ENCODE measurements at places on chromosomes 16 and 17.

DNA sequence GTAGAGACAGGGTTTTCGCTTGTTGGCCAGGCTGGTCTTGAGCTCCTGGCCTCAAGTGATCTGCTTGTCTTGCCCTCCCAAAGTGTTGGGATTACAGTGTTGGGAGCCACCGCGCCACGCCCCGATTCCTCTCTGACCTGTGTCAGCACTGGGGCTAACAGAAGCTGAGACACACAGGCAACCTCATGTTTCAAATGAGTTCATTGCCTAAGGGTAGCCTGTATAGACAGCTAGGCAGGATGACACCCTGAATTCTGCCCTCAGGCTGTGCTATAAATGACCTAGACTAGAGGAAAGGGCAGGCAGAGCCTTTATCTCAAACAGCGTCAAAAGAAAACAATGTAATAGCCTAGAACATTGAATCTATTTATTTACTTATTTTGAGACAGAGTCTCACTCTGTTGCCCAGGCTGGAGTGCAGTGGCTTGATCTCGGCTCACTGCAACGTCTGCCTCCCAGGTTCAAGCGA, 2.3 kb upstream of the CDK3 start:
- DNase-seq = no peak

DNA sequence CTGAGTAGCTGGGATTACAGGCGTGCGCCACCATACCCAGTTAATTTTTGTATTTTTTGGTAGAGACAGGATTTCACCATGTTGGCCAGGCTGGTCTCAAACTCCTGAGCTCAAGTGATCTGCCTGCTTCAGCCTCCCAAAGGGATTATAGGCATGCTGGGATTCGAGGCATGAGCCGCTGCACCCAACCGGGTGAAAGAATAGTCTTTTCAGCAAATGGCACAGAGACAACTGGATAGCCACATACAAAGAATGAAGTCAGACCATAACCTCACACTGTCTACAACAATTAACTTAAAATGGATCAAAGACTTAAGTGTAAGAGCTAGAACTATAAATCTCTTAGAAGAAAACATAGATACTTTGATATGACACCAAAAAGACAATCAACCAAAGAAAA, 67.6 kb downstream of the TBC1D16 start:
- no peak for DNase-seq

GRCh38 chr17:2050300-2051060, 4.4 kb upstream of the HIC1 start:
- peak; percentile 84 for DNase-seq

GRCh38 chr16:55179852-55180585, 144.0 kb upstream of the IRX6 start:
- no peak for DNase-seq

GRCh38 chr16:78742501-78743283, 643.2 kb downstream of the WWOX start:
- DNase-seq = no peak

- DNase-seq = peak; percentile 62
Measured at GRCh38 chr17:76383546-76384221, 725 bp upstream of the SPHK1 start.

- peak; percentile 56 for DNase-seq
Measured at GRCh38 chr16:86611525-86611855, 33.1 kb downstream of the FOXL1 start.

DNA sequence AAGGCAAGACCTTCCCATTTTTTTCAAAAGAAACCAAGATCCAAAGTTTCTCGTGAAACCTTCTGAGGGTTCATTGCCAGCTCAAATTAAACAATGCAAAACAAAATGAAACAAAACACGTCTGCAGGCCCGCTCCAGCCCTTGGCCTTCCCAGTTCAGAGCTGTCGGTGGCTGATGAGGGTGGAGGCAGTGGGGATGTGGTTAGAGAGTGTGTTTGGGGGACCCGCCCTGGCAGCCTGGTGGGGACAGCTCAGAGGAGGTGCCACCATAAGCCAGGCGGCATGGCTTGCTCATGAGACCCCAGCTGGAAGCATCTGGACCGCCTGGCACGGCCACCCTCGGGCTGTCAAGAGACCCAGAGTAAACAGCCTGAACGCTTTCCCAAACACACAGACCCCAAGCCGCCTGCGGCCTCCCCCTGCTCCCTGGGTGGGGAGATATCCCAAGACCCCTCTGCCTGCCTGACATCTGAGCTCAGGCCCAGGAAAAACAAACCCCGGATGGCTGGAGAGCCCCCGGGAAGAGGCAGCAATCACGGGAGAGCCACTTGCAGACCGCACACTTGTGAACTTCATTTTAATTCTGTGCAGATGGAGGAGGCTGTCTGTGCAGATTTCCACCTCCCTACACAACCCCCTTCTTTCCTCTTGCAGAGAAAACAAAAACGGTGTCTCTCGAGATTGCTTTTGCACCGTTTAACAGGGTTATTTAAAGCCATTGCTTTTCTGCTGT, 35.4 kb upstream of the LITAF start:
- peak; percentile 49 for DNase-seq

- no peak for DNase-seq
Measured at GRCh38 chr16:10036956-10037355, 145.3 kb downstream of the GRIN2A start.

GRCh38 chr17:8409966-8410882, 12.6 kb upstream of the RNF222 start:
- DNase-seq = peak; percentile 87

DNA sequence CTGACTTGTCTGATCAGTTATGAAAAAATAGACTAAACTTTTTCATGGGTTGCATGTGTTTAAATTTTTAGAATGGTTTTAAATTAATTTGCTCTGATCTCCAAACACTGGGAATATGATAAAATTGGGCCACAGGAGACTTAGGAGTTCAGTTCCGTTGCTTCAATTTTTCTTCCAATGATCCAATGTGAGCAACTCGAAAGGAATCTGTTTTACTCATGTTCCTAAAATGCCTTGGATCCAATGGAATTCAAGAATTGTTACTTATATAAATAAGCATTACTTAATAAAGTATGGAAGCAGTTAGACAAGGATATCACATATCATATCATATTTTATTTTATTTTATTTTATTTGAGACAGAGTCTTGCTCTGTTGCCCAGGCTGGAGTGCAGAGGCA, 56.0 kb upstream of the NACA2 start:
- DNase-seq = peak; percentile 48

- no peak for DNase-seq
Measured at GRCh38 chr16:86229866-86230656, 280.3 kb upstream of the FOXF1 start.

DNA sequence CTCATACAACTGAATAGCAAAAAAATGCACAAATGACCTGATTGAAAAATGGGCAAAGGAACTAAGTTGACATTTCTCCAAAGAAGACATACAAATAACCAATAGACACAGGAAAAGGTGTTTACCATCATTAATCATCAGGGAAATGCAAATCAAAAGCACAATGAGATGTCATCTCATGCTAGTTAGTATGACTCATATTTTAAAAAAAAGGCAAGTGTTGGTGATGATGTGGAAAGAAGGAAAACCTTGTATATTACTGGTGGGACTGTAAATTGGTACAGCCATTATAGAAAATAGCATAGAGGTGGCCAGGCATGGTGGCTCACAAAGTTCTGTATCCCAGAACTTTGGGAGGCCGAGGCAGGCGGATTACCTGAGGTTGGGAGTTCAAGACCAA, 232.5 kb upstream of the ZFHX3 start:
- DNase-seq = no peak

DNA sequence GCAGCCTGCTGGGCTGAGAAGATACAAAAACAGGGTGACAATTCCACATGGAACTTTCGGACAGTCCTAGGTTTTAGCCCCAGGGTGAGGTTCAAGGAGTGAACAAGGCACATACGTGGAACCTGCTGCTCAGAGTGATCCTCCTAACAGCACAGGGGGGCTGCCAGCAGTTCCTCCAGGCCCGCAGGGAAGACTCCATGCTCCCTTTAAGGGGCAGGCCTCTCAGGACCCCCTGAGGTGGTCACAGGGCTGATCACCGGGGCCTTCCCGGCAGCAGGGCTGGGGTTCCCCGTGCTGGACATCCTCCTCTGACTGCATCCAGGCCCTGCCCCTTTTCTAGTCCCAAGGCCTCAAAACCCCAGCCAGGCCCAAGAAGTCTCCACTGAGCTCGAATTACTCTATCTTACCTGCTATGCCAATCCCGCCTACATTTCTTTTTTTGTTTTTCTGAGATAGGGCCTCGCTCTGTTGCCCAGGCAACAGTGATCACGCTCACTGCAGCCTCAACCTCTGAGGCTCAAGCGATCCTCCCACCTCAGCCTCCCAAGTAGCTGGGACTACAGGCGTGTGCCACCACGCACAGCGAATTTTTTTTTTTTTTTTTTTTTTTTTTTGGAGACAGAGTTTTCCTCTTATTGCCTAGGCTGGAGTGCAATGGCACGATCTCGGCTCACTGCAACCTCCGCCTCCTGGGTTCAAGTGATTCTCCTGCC, 10.4 kb downstream of the CANT1 start:
- DNase-seq = no peak

DNA sequence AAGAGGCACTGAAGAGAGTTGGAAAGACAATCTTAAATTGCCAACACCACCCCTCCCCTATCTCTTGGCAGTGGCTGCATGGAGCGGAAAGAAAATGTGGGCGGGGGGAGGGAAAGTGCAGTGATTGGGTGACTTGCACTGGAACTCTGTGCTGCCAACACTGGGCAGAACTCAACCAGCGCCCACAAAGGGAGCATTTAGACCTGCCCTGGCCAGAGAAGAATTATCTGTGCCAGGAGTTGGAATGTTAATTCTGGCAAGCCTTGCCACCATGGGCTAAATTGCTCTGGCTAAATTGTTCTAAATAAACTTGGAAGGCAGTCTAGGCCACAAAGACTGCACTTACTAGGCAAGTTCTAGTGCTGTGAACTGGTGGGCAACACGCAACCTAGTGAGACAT, 6.5 kb upstream of the CCL13 start:
- DNase-seq = no peak

- DNase-seq = no peak
Measured at GRCh38 chr17:67440277-67441051, 63.4 kb downstream of the PITPNC1 start.

DNA sequence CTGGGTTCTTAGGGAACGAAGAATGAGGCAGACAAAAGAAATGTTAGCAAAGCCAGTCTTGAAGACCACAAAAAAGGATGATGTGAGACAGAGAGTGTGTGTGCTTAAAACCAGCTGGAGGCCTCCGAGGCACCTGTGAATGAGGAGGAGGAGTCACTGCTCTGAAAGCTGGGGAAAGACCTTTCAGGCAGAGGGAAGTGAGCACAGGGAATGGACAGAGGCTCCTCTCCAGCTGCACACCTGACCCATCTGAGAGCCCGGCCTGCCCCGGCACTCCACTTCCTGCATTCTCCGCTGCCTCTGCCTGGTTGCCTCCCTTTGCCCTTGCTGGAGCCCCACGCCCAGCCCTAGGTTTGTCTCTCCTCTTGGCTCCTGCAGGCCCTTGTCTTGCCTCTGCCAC, 55.2 kb upstream of the SREBF1 start:
- DNase-seq = no peak

GRCh38 chr17:27805520-27806146, 5.3 kb upstream of the NOS2 start:
- peak; percentile 90 for DNase-seq

GRCh38 chr16:1079341-1079740, 6.8 kb downstream of the SSTR5 start:
- DNase-seq = no peak

GRCh38 chr17:39360537-39360936, 40.9 kb downstream of the FBXL20 start:
- DNase-seq = no peak

DNA sequence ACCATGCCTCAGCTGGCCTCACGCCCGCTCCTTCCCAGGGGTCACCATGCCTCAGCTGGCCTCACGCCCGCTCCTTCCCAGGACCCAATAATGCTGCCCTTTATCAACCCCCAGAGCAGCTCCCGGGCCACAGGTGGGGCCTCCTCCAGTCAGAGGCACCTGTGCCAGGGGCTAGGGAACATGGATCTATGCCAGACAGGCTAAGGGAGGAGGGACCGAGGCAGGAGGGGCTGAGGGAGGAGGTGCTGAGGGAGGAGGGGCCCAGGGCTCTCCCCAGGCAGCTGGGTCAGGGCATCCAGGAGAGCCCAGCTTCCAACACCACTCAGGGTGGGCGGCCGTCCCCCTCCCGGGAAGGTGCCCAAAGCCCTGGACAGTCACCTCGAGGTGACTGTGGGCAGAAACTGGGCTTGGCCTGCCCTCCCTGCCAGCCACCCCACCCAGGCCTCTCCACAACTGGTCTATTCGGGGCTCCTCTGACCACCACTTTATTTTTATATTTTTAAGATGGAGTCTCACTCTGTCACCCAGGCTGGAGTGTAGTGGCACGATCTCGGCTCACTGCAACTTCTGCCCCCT, 19.4 kb downstream of the UTS2R start:
- DNase-seq = no peak

DNA sequence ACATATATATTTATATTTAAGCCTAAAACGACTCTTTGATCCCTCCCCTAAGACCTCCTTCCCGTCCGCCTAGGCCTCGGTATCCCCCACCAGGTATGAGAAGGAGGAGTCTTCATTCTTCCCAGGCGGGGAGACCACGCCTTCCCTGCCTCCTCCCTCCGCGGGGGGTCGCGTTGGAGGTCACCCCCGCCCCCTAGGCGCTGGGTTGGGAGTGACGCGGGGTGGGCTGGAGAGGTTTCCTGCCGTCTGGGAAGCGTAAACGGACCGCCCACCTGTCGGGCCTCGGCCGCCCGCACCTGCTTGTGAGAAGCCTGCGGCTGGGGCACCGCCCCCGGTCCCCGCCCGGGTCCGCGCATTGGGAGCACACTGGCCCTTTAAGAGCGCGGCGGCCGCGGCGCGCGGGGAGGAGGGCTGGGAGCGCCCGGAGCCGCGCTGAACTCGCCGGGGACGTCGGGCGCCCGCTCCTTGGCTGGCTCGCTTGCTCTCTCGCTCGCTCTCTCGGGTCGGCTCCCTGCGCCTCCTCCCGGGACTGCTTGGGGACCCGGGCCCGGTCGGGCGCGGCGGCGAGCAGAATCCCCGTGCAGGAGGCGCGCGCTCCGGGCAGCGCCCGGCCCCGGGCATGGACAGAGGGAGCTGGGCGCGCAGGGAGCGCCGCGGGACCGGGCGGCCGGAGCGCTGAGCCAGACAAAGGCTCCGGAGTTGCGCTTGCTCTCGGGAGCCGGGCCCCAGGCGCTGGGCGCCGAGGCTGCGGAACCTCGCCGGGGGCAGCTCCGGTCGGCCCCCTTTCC, at the start of gene MMP15:
TSS of gene MMP15 (plus strand) at position 404 of the 788 bp plus-strand sequence. CDS start 597 bp downstream, outside the sequence.
- DNase-seq = peak; percentile 88

GRCh38 chr16:85605051-85605911, 7.8 kb upstream of the GSE1 start:
- no peak for DNase-seq

GRCh38 chr17:47649972-47650524, 329 bp downstream of the KPNB1 start:
- DNase-seq = no peak

GRCh38 chr17:21296097-21297025, 11.8 kb downstream of the MAP2K3 start:
- DNase-seq = peak; percentile 29

GRCh38 chr17:18362698-18363100, 651 bp downstream of the SHMT1 start:
- peak; percentile 20 for DNase-seq

- DNase-seq = no peak
Measured at GRCh38 chr17:29073520-29073919, 30.6 kb downstream of the PIPOX start.
